ENCODE measurements at places on chromosomes 4 and X. TPM values are rescaled to one million over a fixed set of nuclear protein-coding genes. Genes with fewer than 3 reads are reported as not detected.

GRCh38 chr4:114036426-114036825, 57.0 kb upstream of the ARSJ start:
- no peak for DNase-seq

GRCh38 chrX:45806410-45807121, 605.9 kb upstream of the DIPK2B start:
- DNase-seq = peak; percentile 64

DNA sequence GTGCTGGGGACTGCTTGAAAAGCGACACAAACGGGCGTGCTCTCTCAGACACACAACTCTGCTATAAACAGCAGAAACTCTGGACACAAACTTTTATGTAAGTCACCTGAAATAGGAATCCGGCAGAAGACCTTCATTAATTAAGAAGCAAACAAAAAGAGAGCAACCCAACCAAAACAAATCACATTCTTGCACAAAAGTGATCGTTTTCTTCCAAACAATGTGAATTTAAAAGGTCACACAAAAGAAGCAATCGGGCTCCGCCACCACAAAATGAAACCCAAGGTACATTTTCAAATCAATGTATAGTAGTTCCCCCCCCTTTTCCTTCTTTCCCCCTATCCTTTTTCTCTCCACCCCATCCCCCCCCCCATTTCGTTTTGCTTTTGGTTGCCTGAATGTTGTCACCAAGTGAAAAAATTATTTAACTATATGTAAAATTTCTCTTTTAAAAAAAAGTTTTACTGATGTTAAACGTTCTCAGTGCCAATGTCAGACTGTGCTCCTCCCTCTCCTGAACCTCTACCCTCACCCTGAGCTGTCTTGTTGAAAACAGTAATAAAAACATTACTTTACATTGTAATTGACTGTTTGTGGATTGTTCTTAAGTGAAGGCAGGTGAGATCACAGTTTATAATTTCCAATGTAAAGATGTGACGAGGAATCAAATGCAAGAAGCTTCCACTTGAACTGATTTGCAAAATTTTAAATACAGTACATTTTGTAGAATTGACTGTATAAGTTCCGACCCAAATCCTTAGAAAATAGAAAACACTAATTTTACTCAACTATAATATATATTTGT, 2.4 kb downstream of the MAB21L2 start:
- peak; percentile 39 for DNase-seq

DNA sequence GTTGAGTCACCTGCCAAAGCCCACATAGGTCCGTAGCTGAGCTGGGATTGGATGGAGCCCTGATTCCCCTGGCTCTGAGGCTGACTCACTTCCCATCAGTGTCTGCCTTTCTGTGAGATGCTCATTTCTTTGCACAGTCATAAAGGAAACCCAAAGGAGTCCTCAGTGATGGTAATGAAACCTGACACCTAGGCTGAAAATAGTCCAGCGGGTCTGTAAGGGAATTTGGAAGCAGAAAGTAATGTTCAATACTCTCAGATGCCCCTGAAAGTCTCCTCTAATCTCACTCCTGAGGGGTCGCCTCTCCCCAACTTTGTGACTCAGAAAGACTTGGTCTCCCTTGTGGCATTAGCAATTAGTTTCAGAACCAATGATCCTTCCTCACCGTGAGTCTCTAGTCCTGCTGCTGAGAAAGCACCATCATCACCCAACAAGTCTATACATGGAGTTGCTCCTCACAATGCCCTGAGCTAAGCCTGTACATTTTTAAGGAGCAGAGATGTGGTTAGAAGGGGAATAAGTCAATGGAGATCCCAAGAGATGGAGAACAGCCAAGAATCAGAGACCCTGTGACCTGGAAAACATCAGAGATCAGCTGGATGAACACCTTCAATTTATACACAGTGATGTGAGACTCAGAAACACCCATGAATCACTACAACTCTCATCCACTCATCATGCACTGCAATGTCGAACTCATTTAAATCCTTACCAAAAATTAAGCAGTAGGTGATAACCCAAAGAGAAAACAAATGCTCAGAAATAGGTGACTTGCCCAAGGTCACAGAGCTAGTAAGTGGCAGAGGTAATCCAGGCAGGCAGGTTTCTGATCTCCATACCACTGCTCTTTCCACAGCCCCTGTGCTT, 219.0 kb upstream of the CPEB2 start:
- no peak for DNase-seq

DNA sequence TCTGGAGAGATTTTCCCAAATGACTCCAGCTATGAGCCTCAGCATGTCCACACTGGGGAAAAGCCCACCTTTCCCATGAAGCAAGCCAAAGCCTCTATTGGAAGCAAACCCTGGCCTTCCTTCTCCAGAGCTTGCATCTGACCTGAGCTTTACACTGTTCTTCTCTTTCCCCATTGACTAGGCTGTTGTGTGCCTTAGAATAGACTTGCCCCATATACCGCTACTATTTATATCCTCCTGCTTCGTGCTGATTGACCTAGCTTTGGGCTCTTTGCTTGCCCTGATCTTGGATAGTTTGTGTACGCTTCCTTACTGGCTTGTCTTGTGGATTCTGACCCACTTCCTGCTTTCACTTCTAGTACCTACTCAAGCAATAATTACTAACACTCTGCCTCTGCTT, 30.9 kb downstream of the FAM9B start:
- no peak for DNase-seq

DNA sequence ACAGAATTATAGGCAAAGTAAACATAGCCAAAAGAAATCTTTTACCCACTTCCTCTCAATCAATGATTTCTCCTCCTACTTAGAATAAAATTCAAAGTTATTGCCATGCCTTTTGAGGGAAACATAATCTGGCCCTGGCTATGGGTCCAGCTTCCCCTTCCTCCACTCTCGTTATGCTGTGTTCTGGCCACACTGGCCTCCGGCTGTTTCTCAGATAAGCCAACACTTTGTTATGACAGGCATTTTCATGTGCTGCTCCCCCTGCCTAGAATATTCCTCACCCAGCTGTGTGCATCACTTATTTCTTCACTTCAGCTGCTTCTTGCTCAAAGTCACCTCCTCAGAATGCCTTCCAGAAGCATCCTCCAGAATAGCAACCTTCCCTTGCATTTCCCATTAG, 386.6 kb upstream of the AADAT start:
- DNase-seq = no peak

- no peak for DNase-seq
Measured at GRCh38 chr4:139525414-139525813, 30.6 kb downstream of the SETD7 start.

- no peak for DNase-seq
Measured at GRCh38 chrX:147900349-147900748, 11.4 kb upstream of the FMR1 start.

DNA sequence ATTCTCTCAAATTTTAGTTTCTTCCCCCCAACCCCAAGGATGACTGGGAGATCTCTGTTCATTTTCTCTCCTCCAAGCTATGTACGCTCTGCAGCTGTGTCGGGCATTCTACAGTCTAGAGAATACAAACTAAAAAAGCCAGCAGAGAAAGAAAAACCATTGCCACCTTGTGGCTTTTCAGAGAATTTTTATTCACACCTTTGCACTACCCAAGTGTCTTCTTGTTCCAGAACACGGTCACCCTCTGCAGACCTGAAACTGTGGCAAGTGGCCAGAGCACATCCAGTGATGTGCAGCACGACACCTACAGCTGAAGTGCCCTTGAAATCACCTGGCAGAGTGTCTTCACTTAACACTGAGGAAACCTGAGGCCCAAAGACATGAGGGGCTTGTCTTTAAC, 68.6 kb downstream of the CHST7 start:
- no peak for DNase-seq

DNA sequence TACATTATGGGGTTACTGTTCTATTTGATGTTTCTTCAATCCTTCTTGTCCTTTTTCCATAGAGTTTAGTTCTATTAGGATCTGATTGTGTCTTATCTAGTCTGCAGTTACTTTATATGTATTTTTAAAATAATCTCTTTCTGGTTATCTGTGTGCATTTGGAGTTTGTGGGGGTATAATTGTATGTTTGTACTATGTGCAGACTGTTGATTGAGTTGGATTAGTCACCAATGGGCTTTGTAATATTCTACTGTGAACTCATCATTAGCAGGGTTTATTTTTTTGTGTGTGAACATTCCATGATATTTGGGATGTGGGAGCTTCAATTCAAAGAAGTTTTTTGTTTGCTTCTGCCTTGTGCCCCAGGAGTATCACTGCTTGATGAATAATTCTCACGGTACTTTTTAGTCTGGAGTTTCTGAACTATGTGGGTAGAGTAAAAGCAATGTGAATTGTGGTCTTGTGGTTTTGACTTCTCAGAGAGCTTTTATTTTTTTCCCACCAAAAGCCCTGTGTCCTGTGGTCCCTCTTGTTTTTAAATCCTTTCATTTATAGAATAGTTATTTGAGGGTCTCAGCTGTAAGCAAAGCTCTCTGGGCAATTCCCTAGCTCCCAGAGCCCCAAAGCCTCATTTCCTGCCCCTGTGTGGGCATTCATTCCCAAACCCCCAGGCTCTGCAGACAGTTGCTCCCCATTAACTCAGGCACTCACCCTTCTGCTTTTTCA, 127.8 kb downstream of the PHKA2 start:
- DNase-seq = no peak

- DNase-seq = no peak
Measured at GRCh38 chrX:13927175-13927574, 102.5 kb downstream of the GEMIN8 start.

- peak; percentile 61 for DNase-seq
Measured at GRCh38 chrX:75547783-75548182, 24.9 kb upstream of the ZDHHC15 start.

GRCh38 chr4:6885953-6886557, 23.6 kb upstream of the TBC1D14 start:
- peak; percentile 38 for DNase-seq

DNA sequence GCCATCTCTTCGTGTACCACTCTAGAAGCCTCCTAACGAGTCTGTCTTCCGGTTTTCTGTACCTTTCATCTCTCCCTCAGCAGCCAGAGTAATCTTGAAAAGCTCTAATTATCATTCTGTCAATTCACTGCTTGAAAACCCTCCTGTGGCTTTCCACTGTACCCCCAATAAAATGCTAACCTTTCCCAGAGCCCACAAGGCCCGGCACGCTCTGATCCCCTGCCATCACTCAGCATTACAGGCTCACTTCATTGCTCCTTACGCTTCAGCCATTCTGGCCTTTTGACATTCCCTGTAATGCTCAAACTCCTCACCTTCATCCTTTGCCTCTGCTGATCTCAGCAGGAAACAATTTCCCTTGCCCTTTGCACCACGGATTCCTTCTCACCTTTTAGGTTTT, 112.9 kb downstream of the ARHGAP10 start:
- DNase-seq = no peak

GRCh38 chr4:140816806-140817510, 60.8 kb upstream of the TBC1D9 start:
- DNase-seq = peak; percentile 81

GRCh38 chr4:67566335-67566734, 7.8 kb downstream of the STAP1 start:
- no peak for DNase-seq

- no peak for DNase-seq
Measured at GRCh38 chr4:189659287-189659686, 281.4 kb upstream of the FRG1 start.

GRCh38 chrX:100395781-100396180, 14.3 kb downstream of the PCDH19 start:
- DNase-seq = no peak

- no peak for DNase-seq
Measured at GRCh38 chr4:38923746-38924145, 56.1 kb downstream of the FAM114A1 start.

- no peak for DNase-seq
Measured at GRCh38 chrX:130083656-130084382, 26.5 kb downstream of the ELF4 start.

GRCh38 chrX:16148896-16149295, 18.4 kb upstream of the MAGEB17 start:
- DNase-seq = no peak

DNA sequence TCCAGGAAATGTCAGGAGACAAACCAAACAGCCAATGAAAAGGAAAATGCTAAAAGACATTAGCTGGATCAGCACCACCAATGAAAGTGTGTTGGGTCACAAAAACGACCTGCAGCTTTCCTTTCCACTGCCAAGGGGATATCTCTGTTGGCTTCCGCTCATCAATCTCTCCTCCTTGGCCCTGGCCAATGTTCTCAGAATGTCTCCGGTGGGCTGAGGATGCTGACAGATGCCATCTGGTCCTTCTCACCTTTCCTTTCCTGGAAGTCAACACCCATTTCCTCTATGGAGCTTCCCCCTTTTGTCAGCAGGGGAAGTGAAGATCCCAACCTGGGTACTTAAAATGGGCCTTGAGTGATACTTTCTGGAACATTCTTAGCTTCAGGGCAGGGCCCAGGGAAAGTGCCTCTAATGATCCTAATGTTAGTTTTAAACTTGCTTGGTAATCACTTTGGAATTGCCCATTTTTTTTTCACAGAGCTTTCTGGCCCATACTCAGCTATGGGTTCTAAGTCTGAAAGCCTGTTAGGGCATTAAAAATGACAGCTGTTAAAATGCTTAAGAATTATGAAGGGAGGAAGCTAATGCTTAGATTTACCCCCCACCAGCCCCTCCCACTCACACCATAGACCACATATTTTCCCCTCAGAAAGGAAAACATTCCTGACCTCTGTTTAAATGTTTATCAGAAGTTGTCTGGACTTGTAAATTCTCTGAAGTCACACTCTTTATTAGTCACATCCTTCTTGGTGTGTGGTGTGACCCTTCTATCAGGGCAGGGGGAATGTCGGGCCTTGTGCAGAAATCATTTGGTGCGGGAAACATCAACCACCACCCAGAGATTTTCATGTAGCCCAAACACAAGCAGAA, 29.2 kb downstream of the IGFBP7 start:
- peak; percentile 82 for DNase-seq

DNA sequence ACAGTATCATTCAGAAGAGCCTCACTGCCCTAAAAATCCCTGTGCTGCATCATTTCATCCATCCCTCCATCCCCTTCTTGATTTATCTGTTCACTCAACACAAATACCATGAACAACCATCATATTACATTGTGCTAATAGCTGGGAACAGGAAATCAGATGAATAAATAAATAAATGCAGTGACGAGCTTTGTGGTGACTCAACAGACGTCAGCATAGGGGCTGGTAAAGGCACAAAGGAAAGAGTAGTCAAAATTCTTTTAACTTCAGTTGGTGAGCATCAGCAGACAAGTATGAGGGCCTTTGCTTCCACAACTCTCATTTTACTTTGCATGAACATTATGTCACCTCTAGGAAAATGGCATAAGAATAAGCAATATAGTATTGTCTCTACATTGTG, 65.5 kb downstream of the EDNRA start:
- DNase-seq = no peak

GRCh38 chr4:87910795-87911194, 64.7 kb upstream of the SPP1 start:
- DNase-seq = no peak

GRCh38 chr4:67874986-67875385, 8.8 kb downstream of the TMPRSS11D start:
- no peak for DNase-seq

XAGE1B gene
- total RNA-seq = 0.58 TPM

RAB9B gene
- total RNA-seq = 0.58 TPM

UGT2B15 gene
- 0.15 TPM for total RNA-seq

FRAS1 gene
- total RNA-seq = 53.8 TPM

CLIC2 gene
- 31.5 TPM for total RNA-seq

SLITRK4 gene
- total RNA-seq = 0.52 TPM

AR gene
- 5.3 TPM for total RNA-seq

TRPC5OS gene
- not detected for total RNA-seq

MAGEA12 gene
- not detected for total RNA-seq

IL13RA2 gene
- 4.4 TPM for total RNA-seq

MBNL3 gene
- total RNA-seq = 18.8 TPM

Data from lung (tissue), 17 donors.